Stimulated activated CD4-positive, alpha-beta T cell treated with anti-CD3 and anti-CD28 coated beads, Interleukin-12 subunit alpha, Interleukin-12 subunit beta, amount 100 ng/mL, for 24 hours (primary cell): ENCODE measurements at places on chromosomes 12 and 14.

GRCh38 chr14:75648066-75648838 lies 12.4 kb downstream of the ERG28 start:
- DNase-seq = no peak

DNA sequence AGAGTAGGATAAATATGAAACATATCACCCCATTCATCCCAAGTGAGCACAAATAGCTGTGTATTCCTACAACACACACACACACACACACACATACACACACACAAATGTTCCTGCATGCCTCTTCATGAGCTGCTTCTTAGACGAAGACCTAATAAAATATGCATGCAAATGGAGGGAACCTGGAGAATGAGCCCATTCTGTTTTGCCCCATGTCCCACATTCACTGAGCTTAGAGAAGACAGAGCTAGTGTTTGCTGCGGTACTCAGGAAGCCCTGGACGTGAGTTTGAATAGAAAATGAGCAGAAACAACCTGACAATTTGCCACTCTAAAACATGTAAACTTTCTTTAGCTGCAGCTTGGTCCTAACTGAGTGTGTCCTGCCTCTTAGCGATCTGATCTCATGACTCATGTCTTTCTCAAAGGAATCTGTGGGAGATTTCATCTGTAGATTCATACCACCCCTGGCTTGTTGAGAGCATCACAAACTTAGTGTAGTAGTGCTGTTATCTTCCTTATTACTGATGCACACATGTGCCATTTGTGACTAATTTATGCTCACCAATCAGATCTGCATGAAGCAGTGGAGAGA lies 86.8 kb downstream of the ITPR2 start:
- DNase-seq = no peak

DNA sequence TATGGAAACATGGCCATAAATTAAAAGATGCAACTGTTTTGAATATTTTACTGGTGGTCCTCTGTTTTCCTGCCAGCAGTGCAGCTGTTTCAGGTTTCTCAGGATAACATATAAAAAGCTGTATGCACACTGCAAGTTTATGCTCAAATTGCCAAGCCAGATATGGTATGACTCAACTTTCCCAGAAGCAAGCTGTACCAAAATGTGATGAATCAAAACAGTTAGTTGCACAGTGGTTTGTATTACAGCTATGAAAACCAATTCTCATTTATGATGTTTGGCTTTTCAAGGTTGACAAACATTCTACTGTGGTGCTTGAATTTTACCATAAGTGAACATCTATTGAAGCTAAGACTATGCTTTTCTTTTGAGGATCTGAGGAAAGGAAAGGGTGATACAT lies 15.5 kb downstream of the TRMT5 start:
- DNase-seq = no peak

GRCh38 chr12:107027636-107028053 lies 40.7 kb upstream of the MTERF2 start:
- no peak for DNase-seq

DNA sequence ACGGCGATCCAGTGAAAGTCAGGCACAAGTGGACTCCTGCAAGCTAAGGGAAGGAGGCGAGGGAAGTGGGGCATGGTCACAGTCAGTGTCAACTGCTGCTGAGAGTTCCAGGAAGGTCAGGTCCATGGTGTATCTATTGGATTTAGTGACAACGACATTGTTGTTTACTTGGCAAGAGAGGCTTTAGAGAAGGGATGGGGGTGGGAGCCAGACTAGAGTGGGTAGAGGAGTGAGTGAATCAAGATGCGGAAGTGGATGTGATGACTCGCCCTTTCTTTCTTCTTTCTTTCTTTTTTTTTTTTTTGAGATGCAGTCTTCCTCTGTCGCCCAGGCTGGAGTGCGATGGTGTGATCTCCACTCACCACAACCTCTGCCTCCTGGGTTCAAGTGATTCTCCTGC lies 12.5 kb downstream of the P2RX7 start:
- DNase-seq = no peak

DNA sequence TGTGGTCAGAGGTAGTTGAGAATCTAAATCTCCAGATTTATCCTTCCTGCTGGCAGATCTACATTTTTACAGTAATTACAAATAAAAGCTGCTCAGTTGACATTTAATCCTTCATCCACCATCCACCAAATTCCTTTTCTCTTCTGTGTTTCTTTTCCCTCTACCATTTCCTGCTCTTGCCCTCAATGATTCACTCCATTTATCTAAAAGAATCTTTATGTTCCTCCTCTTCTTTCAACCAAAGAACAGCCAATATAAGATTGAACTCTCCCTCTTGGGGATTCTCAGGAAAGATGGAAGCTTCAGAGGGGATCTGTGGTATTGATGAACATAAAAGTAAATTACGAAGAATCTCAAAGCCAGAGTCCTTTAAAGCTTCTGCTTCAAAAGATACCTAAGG lies 4.4 kb downstream of the MAP4K5 start:
- DNase-seq = no peak

- DNase-seq = no peak
Measured at GRCh38 chr12:56884421-56884820, 49.8 kb downstream of the SDR9C7 start.

DNA sequence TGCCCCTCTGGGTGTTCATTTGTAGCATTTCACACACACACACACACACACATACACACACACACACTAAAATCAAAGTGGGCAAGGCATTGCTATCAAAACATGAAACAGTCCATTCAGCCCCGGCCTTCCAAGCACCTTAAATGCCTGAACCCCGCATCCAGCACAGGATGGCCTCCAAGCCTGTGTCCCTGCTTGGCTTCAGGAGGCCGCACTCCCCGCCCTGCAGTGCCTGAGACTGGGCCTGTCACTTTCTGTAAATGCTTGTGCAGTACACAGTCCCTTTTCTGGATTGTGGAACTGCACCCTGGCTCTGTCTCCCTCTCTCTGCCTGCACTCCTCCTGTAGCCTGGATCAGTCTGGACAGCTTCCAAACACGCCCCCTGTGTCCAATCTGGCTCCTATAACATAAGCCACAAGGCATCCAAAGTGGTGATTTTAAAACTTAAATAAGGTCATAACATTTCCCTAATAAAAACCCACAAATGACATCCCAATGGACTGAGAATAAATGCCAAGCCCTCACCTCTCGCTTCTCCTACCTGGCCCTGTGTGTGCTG lies 972.2 kb upstream of the TMEM132C start:
- no peak for DNase-seq

- DNase-seq = no peak
Measured at GRCh38 chr12:15526033-15526432, 203.7 kb downstream of the PTPRO start.

DNA sequence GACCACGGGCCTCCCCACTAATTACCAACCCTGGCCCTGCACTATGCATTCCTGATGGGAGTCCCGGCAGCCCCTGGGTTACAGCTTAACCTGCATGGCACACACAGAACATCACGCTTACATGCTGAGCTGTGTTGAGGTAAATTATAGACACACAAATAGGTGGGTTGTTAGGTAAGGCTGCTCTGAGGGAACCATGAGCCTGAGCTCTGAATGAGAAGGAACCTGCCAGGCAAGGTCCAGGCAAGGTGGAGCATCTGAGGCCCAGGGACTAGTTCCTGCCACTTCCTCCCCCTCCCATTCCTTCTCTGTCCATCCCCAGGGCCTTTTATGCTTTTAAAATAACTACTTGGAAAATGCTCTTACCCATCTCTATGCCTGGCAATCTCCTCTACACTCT lies 82.7 kb upstream of the ESRRB start:
- DNase-seq = no peak

GRCh38 chr14:89288114-89288513 lies 128.9 kb downstream of the FOXN3 start:
- DNase-seq = no peak

DNA sequence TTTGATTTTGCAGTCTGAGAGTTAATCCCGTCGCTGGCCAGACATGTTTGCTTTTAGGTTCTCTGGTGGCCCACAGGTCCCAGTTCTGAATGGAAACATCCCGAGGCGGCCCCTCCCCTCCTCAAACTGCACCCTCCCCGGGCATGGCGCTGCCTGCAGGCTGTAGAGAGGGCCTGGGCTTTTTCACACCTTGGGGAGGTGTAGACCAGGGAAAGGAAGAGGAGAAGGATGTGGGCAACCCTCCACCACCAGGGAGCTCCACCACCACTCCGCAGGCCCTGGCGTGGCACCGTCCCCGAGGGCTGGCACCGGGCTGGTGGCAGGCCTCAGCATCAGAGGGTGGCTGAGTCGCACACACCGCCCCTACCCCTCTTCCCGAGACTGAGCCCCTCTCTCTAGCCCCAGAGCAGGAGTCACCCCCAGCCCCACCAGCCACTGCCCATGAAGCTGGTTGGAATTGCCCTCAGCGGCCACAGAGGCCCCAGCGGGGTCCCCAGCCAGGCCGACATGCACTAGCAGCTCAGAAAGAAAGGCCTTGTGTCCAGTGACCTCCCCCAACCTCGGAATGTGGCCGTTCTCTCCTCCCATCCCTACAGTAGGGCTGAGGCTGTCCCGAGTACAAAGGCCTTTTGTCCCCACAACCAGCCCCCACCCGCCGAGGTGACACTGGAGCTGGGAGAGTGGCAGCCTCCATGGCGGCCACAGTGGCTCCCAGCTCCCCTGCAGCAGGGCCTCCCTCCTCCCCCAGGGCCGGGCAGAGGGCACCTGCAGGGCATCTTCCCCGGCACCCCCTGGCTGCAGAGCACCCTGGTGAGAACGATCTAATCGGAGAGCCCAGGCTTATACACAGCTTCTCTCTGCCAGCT lies 23.5 kb upstream of the INF2 start:
- DNase-seq = no peak

- no peak for DNase-seq
Measured at GRCh38 chr12:22573181-22573580, 28.8 kb upstream of the C2CD5 start.

DNA sequence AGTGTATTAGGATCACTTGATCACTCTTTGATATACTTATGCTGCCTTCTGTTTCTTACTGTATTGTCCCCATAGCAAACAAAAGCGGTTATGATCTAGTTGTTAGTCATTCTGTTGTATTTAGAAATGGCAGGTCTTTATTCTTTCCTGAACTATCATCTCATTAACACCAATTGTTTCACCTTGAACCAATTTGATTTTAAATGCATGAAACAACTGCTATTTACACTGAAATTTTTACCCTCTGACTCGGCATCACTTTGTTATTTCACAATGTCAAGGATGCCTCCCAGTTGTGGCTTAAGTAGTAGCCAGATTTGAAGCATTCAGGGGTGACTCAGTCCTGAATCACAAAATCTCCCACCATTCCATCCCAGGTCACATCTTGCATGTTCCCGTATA lies 303.5 kb downstream of the EGLN3 start:
- no peak for DNase-seq
